ENCODE measurements at places on chromosomes 1 and 21.

DNA sequence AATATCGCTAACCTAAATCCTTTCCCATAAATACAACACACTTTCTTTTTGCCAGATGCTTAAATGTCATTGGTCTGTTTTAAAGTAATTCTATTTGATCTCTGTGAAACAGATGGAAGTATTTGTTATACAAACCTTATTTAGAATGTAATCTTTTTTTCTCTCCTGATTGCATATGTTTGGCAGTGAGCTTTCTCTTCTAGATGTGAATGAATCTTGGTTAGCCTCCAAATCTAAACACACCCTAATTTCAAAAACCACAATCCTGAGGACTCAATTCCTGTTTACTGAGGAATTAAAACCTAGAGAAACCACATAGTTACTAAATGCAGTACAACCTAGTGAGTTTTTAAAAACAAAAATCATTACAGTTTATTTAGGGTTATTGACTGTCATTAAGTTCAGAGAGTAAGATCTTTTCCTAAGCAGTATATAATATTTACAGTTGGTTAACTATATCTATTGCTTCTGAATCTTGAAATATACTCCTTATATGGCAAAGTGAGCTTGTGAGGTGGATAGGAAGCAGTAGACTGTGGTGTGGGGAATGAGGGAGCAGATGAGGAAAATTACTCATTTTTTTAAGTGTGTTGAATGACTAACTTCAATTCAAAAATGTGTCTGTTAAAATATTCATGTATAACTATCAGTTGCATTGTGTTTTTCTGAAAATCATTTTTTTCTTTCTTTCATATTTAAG is 218.7 kb downstream of the FMN2 start:
- no peak for DNase-seq

GRCh38 chr1:161511756-161512060 is 6.5 kb downstream of the FCGR2A start:
- no peak for DNase-seq

- DNase-seq: no peak
These were observed 301.6 kb downstream of the HLX start for GRCh38 chr1:221180704-221181368.

- DNase-seq: no peak
These were observed 6.4 kb upstream of the THEM5 start for GRCh38 chr1:151859891-151860293.
